Stimulated activated CD8-positive, alpha-beta memory T cell treated with anti-CD3 and anti-CD28 coated beads, Interleukin-15, amount 100 ng/mL, for 4 hours (primary cell): ENCODE measurements at places on chromosomes 16 and 17.

GRCh38 chr16:31118223-31119155, 1.0 kb downstream of the KAT8 start:
- no peak for DNase-seq

DNA sequence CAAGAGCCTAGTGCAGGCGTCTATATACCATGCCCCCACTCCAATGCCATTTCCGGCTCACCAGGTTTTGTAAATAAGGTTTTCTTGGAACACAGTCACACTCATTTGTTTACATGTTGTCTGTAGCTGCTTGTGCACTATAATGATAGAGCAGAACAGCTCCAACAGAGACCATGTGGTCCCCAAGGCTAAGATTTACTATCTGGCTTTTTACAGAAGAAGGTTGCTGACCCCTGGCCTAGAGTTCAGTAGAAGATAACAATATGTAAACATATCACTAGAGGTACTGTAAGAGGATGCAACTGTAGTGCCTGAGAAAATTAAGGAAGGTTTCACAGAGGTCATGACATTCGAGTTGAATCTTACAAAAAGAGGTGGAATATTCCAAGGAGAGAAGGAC, 66.3 kb downstream of the CACNG1 start:
- DNase-seq, result no peak

GRCh38 chr17:77506371-77506991, 365.7 kb downstream of the SEC14L1 start:
- DNase-seq, result no peak

- DNase-seq, result no peak
Observed at GRCh38 chr16:63169100-63169499, 1132.9 kb upstream of the CDH8 start.

GRCh38 chr17:34167354-34167753, 87.7 kb upstream of the CCL2 start:
- no peak for DNase-seq

DNA sequence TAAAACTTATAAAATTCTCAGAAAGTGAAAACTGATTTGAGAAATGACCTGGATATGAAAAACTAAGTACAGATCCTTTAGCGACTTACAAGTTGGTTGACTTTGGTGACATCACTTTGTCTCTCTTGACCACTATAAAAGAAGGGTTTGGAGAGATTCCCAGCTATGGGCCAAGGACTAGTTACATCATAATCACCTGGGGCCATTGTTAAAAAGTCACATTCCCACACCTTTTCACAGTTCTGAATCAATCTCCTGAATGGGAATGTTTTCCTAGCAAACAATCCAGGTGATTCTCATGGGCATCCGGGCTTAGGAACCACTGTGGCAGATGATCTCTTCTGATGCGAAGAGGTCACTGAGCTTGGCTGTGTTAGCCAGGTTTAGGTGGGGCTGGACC, 620 bp upstream of the VWA3A start:
- DNase-seq, result no peak
